ENCODE measurements at places on chromosomes 11 and 22.

DNA sequence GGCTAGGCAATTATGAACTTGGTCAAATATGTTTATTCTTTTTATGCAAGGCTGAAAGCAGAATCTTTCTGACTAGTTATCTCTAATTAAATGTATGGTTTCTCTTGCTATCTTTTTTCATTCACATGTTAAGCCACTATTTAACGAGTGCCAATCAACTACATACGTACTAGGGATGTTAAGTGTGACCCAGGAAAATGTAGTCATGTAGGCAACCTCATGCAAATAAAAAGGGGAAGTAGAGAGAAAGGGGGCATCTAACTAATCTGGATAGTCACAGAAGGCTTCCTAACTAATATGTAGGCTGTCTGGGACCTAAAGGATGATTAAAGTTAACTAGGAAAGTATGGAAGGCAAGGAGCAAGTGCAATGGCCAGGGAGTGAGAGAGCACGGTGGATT, 23.5 kb downstream of the TBRG1 start:
- no peak for DNase-seq

- DNase-seq = peak; percentile 39
These were observed 67.3 kb upstream of the NUP50 start for GRCh38 chr22:45096256-45096907.

DNA sequence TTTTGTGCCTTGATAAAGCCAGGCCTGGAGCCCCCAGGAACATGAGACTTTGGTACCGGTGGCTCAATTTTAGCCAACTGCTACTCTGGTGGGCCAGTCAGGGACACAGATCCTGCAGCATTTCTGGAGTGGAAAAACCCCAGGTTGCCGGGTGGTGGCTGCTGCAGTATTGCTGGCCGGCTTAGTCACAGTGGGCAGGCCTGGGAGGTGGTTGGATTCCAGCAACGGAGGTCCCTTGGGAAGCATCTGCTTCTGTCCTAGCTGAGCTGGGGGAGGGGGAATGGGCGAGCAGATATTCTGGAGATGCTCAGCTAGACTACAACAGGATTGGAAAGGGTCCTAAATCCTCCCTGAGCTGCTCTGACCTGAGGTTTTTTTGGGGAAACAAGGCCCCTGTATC, 31.6 kb upstream of the ACCSL start:
- DNase-seq = no peak

DNA sequence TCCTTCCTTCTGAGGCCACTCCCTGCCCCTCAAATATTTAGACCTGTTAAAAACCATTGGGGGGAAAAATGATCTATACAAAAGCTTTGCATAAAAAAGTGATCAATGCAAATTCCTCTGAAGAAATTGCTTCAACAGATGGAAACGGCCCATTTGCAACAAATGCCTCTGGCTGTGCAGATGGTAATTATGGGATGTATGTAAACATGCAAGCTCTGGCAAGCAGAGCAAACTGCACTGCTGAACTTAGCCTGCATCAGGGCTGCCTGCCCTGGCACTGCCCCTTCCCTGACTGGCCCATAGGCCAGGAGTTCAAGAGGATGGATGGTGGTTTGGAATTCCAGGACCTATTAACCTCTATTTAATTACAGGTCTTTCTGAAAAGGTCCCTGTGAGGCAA, 388.7 kb downstream of the MIAT start:
- DNase-seq = peak; percentile 76

- DNase-seq = no peak
These were observed 1.4 kb upstream of the EMSY start for GRCh38 chr11:76443268-76443980.

Data from NCI-H446 (cell line).